ENCODE measurements at places on chromosomes 4 and X. TPM values are rescaled to one million over a fixed set of nuclear protein-coding genes. Genes with fewer than 3 reads are reported as not detected.
A peak's percentile ranks its signal among the peaks of the same experiment; 100 is the strongest.

GRCh38 chr4:36235306-36235705 lies 9.0 kb downstream of the ARAP2 start:
- DNase-seq, result peak; percentile 46

- DNase-seq, result no peak
These were observed 5.5 kb downstream of the MED14 start for GRCh38 chrX:40729598-40730584.

Gene CCDC160
- 1.5 TPM for total RNA-seq

Gene SYTL4
- 3.3 TPM for total RNA-seq

- no peak for DNase-seq
These were observed 54.0 kb upstream of the TMLHE start for GRCh38 chrX:155666741-155667140.

Gene WNK3
- 6.2 TPM for total RNA-seq
